ENCODE measurements at places on chromosomes 16 and 17.
A peak's percentile ranks its signal among the peaks of the same experiment; 100 is the strongest.

GRCh38 chr17:65824901-65825300, 263.5 kb upstream of the AXIN2 start:
- DNase-seq = no peak

DNA sequence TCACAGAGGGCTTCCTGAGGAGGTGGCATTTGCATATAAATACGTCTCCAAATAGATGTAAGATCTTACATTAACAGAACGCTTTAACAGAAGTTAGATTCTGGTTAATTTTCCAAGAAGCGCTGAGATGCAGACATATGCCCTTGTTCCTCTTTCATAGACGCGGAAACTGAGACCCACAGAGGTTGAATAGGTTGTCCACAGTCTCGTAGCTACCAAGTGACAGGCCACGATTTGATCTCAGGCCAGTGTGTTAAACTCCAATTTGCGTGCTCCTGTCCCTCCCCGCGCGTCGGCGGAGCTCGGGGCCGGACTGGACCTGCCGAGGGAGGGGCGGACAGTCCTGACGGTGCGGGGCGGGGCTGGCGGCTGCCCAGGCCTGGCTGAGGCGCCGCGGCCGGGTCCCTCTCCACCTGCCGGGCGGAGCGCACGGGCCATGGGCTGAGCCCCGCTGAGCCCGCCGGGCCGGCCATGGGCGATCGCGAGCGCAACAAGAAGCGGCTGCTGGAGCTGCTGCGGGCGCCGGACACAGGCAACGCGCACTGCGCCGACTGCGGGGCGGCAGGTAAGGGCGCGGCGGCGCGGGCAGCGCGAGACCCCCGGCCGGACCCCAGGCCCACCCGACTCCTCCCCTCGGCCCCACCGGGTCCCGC, at the start of gene ADAP2:
Gene ADAP2 (plus strand): TSS at position 402 of the 653 bp plus-strand sequence. CDS start 70 bp downstream, at position 472.
- peak; percentile 45 for DNase-seq

DNA sequence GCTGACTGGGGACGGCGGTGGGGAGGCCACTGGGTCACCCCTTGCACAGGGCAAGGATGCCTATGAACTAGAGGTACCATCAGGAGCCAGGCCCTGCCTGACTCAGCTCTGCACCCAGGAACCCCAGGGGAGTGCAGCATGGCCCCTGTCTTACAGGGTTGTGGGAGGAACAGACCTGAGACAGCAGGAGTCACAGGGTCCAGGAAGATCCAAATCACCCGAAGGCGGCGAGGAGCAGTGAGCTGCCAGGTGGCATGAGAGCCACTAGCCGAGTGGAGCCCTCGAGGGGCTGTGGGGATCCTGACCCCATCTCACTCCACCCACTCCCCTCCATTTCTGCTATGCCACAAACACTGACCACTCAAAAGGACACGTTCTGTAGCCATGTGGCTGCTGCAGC, 30.8 kb downstream of the PLD6 start:
- no peak for DNase-seq

- DNase-seq = no peak
Measured at GRCh38 chr17:55532670-55533069, 21.4 kb upstream of the SMIM36 start.

DNA sequence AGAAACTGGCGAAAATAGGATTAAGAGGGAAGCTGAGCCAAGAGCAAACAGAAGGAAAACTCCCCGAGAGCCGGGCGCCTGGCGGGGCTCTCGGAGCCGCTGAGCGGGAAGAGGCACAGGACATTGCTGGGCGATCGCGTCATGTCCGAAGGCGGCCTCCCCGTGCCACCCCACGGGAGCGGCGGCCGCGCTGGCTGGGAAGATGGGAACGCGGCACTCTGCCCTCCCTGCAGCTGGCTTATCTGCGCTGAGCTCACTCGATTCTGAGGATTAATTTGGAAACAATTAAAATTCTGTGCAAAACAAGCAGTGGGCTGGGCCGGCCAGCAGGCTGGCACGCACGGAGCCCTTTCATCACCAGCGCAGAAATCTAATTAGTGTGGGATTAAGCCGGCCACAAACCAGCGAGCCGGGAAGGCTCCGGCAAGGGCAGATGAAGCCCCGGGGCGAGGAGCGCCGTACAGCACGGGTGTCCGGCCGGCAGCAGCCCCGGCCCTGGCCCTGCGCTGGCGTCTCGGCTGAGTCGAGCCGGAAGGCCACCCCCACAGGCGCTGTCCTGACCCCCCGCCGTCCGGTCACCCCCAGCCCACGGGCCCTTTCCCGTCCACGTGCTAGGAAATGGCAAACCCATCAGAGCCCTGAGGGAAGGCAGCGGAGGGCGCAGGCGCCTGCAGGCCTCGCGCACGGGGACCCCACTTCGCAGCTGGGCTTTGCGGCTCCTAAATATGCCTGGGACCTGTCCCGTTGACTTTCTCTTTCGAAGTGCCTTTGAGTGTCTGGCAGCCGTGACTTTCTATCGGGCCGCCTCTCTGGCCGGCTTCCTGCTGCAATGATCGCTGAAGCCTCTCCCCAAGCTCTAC, 37.9 kb downstream of the SOX8 start:
- DNase-seq = peak; percentile 95

GRCh38 chr17:57751348-57751971, 6.4 kb upstream of the CCDC182 start:
- no peak for DNase-seq

- DNase-seq = no peak
Measured at GRCh38 chr17:50735287-50735686, 15.9 kb downstream of the LUC7L3 start.

GRCh38 chr17:44558710-44559633, 1.7 kb downstream of the FZD2 start:
- peak; percentile 68 for DNase-seq

- peak; percentile 97 for DNase-seq
Measured at GRCh38 chr17:15260376-15261257, 4.5 kb downstream of the PMP22 start.

DNA sequence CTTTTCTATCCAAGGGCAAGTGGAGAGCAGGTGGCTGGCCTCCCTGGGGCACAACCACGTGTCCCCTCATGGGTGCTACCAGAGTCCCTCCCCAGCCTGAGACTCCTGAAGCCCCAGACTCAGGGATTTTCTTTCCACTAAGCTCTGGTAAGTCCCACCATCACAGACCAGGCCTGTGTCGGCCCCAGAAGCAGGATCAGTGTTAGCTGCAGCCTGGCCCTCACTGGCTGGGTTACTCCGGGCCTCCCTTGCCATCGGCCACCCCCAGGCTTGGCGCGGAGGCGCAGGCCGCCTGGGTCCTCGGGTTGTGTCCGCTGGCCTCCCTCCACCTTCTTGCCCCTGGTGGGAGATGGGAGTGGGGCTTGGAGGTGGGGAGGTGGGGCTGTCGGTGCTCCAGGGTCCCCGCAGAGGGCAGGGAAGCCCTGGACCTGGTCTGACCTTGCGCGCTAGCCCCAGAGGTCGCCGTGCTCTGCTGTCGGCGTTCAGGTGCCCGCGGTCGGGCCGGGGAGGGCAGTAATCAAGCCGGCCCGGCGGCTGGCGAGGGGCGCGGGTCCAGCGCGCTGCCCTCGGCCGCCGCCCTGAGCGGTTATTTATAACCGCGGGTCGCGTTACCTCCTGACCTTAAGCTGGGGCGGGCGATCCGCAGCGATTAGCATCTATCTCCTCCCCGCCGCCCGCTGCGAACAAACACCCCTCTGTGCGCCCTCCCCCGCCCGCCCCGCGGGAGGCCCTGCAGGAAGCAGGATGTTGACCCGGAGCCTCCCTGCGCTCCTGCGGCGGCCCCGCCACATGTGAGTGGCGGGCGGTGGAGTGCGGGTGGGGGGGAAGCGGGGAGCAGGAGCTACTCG, 78.1 kb upstream of the TOB1 start:
- peak; percentile 49 for DNase-seq

- no peak for DNase-seq
Measured at GRCh38 chr17:57699751-57700219, 45.3 kb downstream of the CCDC182 start.

DNA sequence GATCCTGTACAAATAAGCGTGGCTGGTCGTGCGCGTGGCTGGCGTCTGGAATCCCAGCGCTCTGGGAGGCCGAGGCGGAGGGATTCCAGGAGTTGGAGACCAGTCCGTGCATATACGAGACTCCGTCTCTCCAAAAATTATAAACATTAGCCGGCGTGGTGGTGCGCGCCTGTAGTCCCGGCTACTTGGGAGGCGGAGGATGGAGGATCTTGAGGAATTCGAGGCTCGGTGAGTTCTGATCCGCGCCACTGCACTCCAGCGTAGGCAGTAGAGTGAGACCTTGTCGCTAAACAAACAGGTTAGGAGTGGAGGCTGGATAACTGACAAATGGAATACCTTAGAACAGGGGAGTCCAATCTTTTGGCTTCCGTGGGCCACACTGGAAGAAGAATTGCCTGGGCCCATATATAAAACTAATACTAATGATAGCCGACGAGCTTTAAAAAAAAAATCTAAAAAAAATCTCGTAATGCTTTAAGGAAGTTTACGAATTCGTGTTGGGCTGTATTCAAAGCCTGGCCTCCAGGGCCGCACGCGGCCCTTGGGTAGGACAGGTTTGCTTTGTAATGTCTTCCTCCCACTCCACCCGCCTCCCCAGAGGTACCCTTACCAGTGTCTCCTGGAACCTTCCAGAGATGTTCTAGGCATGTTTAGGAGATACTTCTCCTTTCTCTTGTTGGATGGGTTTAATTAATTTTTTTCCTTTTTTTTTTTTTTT, 909 bp upstream of the RSL1D1 start:
- peak; percentile 51 for DNase-seq

Measured in astrocyte of the hippocampus (primary cell).